ENCODE measurements at places on chromosomes 6 and 20.

DNA sequence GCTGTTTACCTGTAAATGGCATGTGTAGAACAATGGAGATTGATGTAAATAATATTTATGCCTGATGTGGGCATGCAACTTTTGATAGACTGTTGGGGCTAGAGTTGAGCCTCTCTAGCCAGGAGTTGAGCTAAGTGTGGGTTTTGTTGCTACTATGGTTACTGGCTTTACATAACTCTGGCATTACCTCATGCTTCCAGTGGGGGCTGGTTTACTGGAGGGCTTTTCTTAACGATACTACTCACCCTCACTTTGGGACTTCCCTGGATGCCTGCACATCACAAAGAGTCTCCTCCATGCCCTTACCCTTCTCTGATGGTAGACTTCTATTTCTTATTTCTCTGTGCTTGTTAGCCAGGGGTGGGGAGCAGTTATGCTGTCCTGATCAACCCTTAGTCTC is 524.6 kb upstream of the CDH4 start:
- DNase-seq = no peak

GRCh38 chr20:60641879-60642447 is 610.1 kb upstream of the CDH4 start:
- DNase-seq = no peak

- no peak for DNase-seq
Measured at GRCh38 chr6:6494677-6495076, 93.8 kb upstream of the LY86 start.

- no peak for DNase-seq
Measured at GRCh38 chr6:28531479-28532128, 5.9 kb downstream of the GPX5 start.

GRCh38 chr6:157049133-157049532 is 272.0 kb downstream of the ARID1B start:
- DNase-seq = no peak

GRCh38 chr6:159059141-159059540 is 14.3 kb upstream of the TAGAP start:
- no peak for DNase-seq

DNA sequence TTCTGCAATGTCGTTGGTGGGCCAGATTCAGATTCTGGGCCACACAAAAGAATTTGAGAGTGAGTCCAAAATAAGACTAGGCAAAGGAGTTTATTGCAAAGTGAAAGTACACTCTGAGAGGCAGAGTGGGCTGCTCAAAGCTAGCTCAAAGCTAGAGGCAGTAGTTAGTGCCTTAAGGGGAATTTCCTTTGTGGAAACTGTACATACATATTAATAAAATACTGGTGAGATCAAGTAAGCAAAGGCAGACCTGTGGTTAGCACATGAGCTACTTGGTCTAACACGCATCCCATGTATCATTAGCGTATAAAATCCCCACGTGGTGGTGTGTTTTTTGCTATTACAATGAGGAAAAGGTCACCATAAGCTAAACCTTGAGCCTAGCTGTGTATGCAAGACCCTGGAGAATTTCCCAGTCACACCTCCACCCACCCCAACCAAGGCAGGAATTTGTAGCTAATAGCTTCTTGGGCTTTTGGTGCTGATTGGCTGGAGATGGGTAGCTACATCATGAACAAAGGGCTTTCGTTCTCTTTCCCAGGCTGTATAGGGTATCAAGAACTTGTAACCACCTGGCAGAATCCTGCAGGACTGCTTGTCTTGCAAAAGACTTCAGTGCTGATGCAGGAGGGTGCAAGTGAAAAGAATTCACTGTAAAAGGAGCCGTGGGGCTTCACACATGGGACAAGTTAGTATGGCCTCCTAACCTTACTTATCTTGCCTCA is 14.7 kb upstream of the TRIM26 start:
- DNase-seq = no peak

- no peak for DNase-seq
Measured at GRCh38 chr20:63056236-63057170, 49.7 kb upstream of the BHLHE23 start.

DNA sequence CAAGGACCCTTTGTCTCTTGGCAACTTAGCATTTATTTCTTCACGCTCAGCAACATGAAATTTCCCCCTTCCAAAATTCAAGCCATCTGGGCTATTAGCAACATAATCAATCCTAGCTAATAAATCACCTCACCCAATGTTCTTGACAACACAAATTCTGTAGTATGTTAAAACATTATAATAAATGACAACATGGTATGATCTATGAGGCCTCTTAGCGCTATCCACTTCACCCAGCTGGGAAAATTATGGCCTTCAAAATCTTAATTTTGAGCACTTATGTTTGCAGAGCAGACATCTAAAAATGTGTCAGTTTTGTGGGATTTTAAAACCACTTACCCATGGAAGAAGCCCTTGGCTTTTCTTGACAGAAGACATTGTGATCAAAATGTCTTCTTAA is 181.9 kb downstream of the HDGFL1 start:
- no peak for DNase-seq
